ENCODE measurements at places on chromosomes 3 and 15.

- DNase-seq, result no peak
Measured at GRCh38 chr15:79702621-79703020, 194.2 kb downstream of the MTHFS start.

DNA sequence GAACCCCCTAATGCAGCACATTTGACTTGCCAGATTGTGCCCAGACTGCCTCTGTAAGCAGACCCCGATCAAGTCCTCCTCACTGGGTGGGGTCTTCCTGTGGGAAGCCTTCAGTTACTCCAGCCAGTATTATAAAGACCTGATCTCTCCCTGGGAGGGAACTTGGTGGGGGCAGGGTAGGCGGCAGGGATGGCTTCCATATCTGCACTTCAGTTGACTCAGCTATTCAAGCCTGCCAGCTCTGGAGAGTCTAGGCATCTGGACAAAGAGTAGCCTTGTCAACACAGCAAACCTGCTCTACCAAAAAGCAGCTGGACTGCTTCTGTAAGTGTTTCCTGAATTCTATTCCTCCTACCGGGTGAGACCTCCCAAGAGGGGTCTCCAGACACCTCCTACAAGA lies 21.0 kb upstream of the SLC25A38 start:
- DNase-seq, result no peak

DNA sequence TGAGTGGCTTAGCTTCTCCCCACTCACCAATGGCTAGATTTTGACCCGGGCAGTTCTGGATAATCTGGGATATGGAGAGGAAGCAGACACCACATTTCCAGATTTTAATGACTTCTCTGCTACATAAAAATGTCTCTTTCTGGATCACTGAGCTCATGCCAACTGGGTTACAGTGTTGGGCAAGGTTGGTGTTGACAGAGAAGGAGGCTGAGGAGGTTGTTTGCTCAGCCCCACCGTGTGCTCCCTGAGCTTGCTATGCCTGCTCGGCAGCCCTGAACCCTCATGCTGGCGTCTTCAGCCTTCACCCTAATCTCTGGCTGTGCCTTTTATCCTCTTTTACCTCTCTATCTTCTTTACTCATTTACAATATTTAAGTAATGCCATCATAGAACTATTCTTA lies 53.0 kb upstream of the KPNA4 start:
- DNase-seq, result no peak

DNA sequence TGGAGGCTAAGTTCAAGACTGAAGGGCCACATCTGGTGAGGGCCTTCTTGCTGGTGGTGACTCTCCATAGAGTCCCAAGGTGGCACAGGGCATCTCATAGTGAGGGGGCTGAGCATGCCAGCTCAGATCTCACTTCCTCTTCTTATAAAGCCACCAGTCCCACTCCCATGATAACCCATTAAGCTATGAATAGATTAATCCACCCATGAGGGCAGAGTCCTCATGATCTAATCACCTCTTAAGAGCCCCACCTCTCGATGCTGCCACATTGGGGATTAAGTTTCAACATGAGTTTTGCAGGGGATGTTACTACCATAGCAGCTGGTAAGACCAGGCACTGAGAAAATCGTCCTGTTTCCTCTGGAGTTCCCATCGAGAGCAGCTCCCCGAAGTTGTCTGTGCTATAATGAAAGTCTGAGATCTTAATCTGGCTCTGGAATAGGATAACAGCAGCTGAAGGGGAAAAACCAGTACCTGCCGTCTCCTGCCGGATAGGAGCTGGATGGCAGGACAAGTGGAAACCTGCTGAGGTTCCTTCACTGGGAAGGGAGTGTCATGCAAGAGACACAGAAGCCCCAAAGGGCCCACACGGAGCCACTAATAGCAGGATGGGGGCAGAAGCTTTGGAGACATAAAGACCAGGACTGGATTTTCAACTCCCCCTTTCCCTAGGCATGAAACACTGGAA lies 79.5 kb upstream of the EPHB3 start:
- DNase-seq, result no peak

GRCh38 chr3:128753715-128754114 lies 27.7 kb downstream of the RAB7A start:
- no peak for DNase-seq

DNA sequence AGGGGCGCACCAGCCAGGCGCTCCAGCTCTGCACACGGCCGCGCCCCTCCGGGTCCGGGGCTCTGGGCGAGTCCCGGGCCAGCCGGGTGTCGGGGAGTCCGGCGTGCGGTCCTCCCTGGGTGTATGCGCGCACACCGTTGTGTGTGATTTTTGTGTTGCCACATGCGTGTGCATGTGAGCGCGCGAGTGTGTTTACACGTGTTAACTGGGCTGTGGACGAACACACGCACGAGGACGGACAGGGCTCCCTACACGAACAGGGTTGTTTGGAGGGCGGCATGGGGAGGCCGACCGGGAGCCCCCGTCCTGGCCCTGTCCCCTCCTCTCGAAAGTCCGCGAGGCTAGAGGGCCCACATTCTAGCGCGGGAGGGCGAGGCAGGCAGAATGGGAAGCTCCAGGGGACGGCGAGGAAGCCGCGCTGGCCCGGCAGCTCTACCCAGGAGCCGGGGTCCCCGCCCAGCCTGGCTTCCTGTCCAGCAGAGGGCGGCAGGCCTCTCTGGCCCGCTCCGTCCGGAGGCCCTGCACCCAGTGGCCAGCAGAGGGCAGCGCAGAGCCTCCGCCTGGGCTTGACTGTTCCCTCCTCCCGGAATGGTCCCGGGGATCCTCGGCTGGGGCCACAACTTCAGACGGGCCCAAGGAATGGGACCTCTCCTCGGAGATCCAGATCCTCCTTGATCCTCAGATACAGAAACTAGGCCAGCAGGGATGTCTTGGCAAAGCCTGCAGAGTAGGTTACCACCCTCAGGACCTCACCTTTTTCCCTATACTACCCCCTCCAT lies 611 bp upstream of the LINGO1 start:
- peak; percentile 72 for DNase-seq

- DNase-seq, result no peak
Measured at GRCh38 chr3:64898941-64899340, 211.1 kb upstream of the ADAMTS9 start.

DNA sequence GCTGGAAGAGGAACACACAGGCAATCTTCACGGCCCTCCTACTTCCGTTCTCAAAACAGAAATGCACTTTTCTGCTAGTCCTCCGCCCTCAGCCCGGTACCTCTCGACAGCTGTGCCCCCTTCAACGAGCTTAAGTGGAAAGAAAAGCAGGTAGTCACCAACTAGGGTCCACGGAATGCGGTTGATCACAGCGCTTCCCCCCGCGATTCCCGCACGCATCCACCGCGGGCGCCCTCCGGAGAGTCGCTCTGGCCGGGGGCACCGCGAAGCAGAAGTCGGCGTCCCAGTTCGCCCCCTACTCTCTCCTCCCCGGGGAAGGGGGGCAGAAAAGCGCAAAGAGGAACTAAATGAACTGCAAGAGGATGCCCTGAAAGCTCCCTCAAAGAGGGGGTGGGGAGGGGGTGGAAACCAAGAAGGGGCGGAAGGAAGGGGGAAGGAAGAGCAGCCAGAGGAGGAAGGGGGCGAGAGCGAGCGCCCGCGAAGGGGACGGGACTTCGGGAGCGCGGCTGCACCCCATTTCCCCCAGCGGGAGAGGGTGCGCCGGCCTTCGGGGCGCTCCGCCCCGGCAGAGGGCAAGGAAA lies 738 bp downstream of the ACAP2 start:
- DNase-seq, result peak; percentile 39

- DNase-seq, result no peak
Measured at GRCh38 chr3:109532257-109533216, 195.2 kb upstream of the DPPA4 start.

DNA sequence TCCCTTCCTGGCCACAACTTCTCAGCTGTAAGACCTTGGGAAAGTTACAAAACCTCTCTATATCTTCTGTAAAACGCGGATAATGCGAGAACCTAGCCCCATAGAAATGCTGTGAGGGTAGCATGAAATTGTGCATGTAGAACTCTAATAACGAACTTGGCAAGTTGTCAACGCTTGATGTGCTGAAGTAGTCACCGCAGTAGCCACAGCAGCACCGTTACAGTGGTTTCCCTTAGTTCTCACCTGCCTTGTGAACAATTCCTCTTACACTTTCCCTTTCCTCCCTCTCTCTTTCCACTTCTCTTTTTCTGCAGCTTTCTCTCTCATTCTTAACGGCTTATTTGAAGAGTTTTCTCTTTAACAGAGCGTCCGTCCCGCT lies 447 bp upstream of the SHQ1 start:
- peak; percentile 14 for DNase-seq

DNA sequence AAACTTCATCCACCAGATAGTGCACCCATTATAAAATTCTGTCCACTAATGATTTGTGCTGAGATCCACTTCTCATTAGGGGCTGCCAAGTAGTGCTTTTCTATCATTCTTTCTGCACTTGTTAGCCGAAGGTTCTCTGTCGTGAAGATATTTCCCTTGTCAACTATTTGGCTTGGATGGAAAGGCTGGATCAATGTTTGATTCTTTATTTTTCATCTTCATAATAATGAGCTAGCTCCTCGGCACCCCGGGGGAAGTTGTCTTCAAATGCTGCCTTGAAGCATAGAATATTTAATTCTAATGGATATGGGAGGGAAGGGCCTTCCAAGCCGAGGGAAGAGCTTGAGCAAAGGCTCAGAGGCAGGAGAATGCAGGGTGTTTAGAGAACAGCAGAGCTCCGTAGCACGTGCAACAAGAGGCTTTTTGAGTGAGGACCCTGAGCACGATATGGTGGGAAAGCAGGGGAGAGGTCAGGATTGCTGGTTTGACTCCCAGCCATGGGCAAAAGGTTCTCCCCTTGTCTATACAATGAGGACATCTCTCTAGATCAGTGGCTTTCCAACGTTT lies 16.3 kb upstream of the MUC20 start:
- no peak for DNase-seq

- DNase-seq, result no peak
Measured at GRCh38 chr3:59605944-59606534, 556.2 kb upstream of the CFAP20DC start.

DNA sequence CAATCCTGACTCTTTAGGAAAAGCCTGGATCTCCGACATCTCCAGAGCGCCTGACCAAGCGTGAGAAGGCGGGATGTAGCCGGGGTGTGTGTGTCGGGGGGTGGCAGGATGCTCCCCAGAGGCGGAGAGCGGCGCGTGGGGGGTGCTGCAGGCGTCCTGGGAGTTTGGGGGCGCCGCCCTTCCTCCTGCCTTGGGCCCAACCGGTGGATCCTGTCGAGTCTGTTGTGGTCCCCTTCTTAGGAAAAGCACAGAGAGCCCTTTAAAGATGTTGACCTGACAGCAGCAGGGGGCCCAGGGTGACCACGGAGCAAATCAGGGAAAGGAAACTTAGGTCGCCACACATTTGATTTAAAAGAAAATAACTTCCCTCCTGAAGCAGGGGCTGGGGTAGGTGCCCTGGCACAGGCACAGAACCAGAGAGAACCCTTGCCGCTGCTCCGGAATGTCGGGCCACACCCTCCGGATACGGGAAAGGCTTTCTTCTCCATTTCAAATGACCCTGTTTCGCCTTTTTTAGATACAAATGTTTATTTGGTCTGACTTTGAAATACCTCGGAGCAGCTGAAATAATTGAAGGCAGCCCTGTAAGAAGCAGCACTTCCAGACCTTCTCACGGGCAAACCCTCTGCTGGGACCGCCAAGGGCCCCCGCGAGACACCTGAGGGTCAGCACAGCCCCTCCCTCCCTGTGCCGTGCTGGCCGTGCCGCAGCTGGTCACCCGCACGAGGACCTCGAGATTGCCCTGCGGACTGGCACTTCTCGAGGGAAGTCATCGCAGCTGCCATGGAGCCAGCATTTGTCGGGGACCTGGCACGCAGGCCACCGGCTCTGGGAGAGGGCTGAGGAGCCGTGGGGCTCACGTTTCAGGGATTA lies 102.9 kb upstream of the KLF13 start:
- no peak for DNase-seq

GRCh38 chr3:7752005-7752404 lies 749.6 kb upstream of the LMCD1 start:
- DNase-seq, result no peak

- no peak for DNase-seq
Measured at GRCh38 chr3:33825111-33825510, 26.7 kb downstream of the PDCD6IP start.

DNA sequence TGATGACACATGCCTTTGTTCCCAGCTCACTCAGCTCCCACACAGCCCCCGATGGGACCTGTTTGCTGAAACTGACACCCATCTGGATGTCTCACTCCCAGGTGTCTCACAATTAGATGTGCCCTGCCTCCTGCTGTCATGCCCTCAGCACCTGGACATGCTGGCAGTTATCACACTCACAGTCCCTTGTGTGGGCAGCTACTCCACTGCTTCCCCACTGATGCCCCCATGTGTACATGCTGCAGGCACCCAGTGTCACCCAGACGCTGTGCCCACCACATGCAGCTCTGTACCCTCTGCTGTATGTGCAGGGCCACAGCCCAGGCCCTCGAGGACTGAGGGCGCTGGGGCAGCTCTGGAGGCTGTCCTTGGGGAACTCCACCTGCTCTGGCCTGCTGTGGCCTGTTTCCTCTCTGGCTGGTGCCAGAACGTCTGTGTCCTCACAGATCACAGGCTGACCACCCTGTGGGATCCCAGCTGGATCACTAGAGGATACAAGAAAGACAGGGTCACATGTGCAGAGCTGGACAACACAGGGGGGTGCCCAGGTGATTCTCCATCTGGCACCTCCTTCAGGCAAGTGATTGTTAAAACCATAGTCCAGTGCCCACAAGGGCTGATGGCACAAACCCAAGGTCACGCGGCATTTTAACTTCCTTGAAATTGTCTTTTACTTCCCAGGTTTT lies 14.0 kb downstream of the C3orf22 start:
- DNase-seq, result no peak

DNA sequence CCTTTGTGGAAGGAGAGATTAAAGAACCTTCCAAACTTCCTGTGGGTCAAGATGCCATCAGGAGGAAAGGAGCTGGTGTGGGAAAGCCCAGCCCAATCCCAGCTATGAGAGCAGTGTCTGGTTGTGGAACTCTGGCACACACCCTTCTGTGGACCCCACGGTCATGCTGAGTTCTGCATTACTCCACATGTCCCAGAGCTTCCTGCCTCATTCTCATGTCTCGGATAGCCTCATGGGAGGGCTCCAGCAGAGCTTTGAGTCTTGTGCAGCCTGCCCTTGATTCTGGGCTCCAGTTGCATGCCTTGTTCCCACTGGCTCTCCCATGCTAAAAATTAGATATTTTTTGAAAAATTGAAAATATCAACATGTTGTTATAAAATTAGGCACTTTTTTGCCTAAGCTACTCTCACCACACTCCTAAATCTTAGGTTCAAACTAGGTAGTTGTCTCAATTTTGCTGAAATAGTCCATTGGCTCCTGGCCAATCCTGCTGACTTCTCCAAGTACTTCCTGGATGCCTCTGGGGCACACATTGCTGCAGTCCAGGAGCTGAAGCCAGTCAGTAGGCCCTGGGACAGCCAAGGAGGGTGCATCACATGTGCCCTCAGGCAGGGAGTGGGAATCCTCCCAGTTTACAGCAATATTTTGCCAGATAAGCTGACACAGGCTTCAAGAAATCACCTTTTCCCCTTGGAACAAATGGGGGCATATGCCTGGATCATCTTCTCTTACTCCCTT lies 144.3 kb downstream of the EEFSEC start:
- DNase-seq, result no peak

GRCh38 chr3:50542177-50543034 lies 25.1 kb downstream of the C3orf18 start:
- DNase-seq, result peak; percentile 58

GRCh38 chr15:37040072-37040742 lies 60.1 kb downstream of the MEIS2 start:
- DNase-seq, result no peak

- DNase-seq, result no peak
Measured at GRCh38 chr3:126552688-126553283, 5.9 kb downstream of the C3orf22 start.

- no peak for DNase-seq
Measured at GRCh38 chr15:57443486-57443885, 67.2 kb downstream of the CGNL1 start.
